ENCODE measurements at places on chromosomes 4 and X.

- DNase-seq, result no peak
Measured at GRCh38 chr4:10082047-10082446, 34.6 kb downstream of the WDR1 start.

GRCh38 chrX:18426004-18426320 lies 554 bp downstream of the CDKL5 start:
- no peak for DNase-seq

DNA sequence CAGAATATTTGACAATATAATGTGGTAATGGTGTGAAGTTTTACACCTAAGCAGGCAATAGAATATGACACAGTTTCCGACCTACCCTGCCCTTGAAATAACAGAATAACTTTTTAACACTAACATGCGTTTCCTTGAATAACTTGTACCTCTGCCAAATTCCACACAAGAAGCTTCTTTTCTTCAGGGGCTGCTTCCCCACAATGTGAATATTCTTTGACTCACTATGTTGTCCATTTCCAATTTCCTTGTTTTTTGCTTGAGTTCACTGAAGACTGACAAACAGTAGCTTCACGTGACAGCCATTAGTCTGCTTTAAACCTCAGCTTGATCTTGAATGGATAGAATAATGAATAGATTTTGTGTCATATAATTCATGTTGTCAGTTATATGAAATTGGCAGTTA lies 14.3 kb downstream of the SHROOM3 start:
- DNase-seq, result no peak

DNA sequence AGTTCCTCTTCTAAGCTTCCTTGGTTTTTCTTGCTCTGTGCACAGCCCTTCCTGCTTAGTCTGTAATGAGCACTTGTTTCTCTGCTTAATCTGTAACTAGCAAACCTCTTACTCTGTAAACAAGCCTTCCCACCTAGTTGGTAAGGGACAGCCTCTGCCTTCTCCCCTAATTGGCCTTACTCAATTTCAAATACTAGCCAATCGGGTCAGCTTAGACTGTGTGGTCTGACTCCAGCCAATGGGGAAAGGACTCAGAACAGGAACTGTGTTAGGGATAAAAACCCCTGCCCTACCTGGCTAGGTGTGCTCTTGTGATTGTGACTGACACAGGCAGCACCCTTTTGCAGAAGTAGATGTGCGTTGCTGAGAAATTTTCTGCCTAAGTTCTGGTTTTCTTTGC lies 136.5 kb upstream of the AADAT start:
- no peak for DNase-seq

DNA sequence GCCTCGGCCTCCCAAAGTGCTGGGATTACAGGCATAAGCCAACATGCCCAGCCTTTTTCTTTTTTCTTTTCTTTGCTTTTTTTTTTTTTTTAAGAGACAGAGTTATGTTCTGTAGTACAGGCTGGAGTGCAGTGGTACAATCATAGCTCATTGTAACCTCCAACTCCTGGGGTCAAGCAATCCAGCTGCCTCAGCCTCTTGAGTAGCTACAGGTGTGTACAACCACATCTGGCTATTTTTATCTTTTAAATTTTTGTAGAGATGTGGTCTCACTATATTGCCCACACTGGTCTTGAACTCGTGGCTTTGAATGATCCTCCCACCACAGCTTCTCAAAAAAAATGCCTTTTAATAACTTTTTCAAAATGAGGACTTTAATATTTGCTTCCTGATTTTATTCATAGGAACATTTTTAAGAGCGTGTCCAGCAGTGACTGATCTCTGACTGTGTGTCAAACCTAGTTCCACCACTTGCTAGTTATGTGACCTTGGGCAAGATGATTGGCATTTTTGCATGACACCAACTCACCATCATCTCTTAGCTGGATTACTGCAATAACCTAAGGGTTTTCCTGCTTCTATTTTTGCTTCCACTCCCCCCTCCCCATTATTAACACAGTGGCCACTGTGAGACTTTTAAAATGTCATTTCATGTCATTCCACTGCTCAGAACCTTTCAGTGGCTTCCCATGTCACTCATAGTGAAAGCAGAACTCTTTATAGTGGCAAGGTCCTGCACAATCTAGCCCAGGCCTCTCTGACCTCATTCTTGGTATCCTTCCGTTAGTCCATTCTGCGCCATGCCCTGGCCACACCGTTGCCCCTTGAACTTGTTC lies 4.5 kb upstream of the TNIP3 start:
- no peak for DNase-seq

- DNase-seq, result no peak
Measured at GRCh38 chr4:40998675-40999358, 215.5 kb downstream of the APBB2 start.

DNA sequence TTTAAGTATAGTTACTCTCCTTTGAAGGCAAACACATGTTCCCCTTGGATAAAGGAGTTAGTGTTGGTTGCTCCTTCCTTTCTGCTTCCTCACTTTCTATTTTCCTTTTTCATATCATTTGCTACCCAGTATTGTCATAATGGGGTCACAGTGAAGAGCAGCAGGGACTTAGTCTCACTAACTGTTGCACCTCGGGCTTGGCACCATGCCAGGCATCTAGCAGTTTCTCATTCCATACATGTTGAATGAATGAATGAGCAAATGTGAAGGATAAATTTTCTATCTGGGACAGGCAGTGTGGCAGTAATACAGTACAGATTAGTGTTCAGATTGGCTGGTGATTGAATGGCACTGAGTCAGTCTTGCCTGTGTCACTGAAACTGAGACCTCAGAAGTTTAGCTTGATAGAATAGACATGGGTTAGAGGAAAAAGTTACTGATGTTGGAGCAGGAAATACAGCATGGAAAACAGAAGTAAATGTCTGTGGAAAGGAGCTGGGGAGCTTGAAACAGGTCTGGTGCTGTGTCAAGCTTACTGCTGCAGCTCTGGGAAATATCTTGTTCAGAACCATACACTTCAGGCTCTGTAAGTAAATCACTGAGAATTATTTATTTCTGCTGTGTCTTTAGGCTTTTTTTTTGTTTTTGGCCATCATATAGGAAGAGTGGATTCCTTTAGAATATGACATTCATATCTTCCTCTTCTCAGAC lies 55.8 kb upstream of the PITX2 start:
- no peak for DNase-seq

- DNase-seq, result no peak
Measured at GRCh38 chr4:8266088-8266487, 3.5 kb upstream of the HTRA3 start.

DNA sequence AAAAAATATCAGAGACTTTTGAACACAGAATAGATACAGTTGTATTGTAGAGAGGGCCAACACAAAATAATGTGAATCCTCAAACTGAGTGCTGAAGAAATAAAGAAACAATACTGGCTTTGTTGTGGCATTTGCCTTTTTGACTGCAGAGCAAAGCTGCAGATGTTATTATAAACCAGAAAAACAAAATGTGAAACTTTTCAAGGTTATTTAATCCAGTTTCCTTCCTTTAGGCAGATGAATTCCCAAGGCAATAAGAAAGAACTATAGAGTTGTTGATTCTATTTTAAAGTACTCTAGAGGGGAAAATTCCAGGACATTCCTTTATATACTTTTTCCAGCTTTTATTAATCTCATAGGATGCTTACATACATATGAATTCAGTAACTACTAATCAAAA lies 186.8 kb downstream of the NDST4 start:
- DNase-seq, result no peak
